ENCODE measurements at places on chromosomes 5 and 9. TPM values are rescaled to one million over a fixed set of nuclear protein-coding genes. Genes with fewer than 3 reads are reported as not detected.

GRCh38 chr5:88394536-88395175 lies 126.0 kb upstream of the TMEM161B start:
- DNase-seq: no peak

DNA sequence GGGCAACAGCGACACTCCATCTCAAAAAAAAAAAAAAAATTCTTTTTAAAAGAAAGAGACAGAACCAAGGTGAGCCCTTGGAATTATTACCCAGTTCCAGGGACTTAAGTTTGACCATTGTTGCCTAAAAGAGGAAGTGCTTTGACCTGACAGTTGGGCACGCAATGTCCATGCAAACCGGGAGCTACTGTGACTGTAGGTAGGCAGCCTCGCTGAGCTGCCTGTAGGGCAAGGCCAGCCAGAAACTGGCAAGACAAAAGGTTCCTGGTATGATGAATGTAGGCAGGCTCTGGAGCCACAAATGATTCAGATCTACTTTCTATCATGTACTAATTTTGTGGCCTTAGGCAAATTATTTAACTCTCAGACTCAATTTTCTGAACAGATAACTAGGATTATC lies 334.8 kb upstream of the ZNF462 start:
- DNase-seq: no peak

DNA sequence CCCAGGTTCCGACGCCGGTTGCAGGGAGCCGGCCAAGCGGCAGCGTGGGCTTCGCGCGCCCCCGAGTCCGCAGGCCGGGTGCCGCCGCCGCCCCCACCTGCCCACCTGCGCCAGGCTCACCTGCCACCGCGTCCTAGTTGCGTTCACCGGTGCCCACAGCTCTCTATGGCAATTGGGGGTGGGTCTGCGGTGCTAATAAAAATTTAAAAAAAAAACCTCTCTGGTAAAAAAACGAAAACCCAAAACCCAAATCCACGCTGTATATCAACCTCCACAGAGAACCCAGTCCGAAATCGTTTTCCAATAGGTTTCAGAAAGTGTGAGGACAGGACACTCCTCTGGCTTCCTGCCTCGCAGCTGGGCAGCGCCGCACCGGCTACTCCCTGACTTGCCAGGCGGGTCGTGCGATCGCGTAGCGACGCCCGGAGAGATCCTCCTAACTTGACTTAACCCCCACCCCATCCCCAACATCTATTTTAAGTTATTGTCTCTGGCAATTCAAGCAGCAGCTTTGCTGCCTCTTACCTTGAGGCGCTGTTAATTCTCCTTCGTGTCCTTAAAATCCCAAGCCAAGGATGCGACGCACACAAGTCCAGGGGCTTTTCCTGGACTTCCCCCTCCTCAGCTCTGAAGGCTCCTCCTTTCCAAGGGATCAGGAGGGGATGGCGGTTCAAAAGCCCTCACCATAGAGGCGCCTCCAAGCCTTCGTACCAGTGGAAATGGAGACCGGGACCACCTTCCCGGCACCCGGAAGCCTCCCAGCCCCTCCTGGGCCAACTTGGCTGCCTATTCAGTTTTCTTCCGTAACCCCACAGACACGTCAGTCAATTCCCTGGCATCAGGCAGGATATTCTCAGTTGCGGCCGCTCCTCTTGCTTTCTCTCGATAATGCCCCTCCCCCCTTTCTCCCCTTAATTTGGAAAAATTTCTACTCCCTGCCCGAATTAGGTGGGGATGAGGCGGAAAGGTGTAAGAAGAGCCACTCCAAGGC lies 1639.4 kb upstream of the C9orf72 start:
- peak; percentile 63 for DNase-seq

LECT2 gene
- total RNA-seq: not detected

ITGA2 gene
- 8.3 TPM for total RNA-seq
